ENCODE measurements at places on chromosomes 4 and X.

DNA sequence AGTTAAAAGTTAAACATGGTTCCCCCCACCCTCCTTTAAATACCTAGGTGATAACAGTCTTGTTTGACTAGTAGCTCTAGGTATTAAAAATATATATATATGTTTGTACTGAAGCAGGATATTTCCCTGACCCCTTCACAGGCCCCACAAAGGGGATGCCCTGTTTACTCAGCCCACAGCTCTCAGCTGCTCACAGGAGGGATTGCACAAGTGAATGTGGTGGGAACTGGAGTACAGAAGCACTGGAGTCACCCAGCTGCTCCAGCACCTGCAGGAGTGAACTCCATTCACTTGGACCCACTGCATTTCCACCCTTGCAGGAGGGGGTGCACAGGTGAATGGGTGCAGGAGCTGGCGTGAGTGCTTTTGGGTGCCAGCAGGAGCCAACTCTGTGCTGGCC, 99.3 kb upstream of the TLR3 start:
- DNase-seq, result no peak

DNA sequence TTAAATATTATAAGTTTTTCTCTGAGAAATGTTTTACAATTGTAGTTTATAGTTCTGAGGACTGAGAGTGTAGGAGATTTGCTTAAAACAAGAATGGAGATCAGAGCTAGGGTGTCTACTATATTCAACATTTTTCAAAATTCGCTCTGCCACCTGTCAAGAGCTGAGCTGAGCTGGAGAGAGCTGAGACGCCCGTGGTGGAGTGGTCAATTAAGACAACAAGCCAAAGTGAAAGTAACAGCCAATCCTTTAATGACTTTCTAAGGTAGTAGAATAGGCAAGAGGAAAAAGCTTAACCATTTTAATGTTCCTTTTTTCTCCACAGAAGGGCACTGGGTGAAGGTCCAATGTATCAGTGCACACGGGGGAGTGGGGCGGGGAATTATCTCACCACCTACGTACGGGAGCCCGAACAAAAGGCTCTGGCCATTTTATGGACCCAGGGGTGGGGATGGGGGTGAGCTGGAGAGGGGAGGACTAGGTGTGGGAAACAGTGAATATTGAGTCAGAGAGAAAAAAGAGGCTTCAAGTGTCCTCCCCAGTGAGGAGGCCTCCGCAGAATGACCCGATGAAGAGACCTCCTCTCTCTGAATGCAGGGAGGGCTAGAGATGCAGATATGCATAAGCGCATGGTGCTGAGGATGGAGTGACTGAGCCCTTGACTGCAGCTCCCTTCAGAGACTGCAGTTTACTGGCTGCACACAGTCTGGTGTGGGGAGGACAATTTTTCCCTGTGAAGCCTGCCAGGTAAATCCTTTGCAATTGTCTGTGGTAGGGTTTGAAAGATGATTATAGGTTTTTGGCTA, 60.8 kb downstream of the SPCS3 start:
- no peak for DNase-seq

GRCh38 chrX:152028579-152028978, 54.1 kb upstream of the GABRE start:
- DNase-seq, result no peak

GRCh38 chr4:153218961-153219360, 14.7 kb downstream of the TRIM2 start:
- DNase-seq, result no peak
